ENCODE measurements at places on chromosomes 1 and 21. TPM values are rescaled to one million over a fixed set of nuclear protein-coding genes. Genes with fewer than 3 reads are reported as not detected.

CDC42 gene
- 262 TPM for total RNA-seq

DNA sequence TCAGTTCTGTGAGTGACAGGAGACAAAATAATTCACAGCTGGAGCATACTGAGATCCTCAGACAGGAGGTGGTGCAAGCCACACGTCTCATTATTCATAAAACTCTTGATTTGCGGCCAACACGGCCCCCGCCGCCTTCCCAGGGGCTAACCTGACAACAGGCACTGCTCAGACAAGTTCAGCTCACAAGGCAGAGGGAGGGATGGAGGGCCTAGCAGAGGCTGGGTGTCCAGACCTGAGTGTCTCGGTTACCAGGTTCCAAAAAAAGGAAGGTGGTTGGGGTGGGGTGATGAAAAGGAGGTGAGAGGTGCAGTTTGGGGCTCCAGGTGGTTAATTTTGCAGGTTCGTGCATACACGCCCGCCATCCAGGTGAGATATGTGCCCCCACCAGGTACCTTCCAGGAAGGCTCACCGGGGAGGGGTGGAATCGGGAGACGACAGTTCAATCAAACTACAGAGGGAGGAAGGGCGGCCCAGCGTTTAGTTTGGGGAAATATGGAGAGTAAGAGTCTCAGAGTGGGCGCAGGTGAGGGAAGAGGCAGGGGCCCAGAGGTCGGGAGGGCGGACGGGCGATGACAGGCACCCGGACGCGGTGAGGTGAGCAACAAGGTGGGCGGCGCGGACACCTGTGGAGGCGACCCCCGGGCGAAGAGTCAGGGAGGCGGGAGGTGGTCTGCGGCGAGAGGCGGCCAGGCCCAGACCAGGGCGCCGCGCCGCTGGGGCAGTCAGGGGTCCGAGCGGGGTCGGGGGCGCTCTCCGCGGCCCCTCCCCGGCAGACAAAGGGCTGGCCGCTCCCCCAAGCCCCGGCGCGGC, 629 bp downstream of the CTNNBIP1 start:
- H3K27ac ChIP-seq, result peak overlapping the region; percentile 79
- peaks cover 3% of the 10 kb centered on the region for H3K27me3 ChIP-seq
- no peak for DNase-seq
- H3K4me1 ChIP-seq, result peaks cover 53% of the 10 kb centered on the region
- H3K4me3 ChIP-seq, result peak overlapping the region; percentile 95

DNA sequence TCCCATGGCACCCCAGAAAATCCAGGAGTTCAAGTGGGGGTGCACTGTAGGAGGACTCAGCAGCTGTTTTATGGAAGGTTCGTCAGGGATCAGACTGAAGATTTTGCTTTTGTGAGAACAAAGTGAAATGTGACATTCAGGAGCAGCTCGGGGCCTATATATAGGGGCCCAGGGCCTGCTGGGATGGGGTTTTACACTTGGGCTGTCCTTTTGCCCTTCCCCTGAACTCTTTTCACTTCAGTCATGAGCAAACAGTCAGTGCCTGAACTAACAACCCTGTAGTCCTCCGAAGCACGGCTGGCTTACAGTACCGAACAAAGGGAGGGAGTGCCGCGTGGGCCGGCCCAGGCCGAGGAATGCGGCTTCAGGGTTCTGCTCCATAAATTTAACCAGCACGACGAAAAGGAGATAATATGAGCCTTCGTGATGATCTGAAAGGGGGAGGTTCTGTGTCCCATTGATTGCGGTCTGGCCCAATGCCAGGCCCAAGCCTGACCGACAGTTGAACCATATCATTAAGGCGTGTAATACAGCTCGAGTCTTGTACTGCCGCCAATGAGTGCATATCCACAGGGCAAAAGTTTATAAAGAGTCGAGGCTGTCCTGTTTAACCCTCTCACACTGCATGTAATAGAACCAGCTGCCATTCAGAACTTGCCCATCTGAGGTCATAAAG, 139.9 kb downstream of the DHRS3 start:
- peak overlapping the region; percentile 85 for H3K27ac ChIP-seq
- H3K36me3 ChIP-seq, result peaks cover 17% of the 10 kb centered on the region
- DNase-seq, result peak; percentile 94
- H3K4me3 ChIP-seq, result peak overlapping the region; percentile 72
- H3K27me3 ChIP-seq, result no peaks in the 10 kb centered on the region
- H3K4me1 ChIP-seq, result peaks cover 62% of the 10 kb centered on the region

PTGFRN gene
- total RNA-seq, result not detected

DNA sequence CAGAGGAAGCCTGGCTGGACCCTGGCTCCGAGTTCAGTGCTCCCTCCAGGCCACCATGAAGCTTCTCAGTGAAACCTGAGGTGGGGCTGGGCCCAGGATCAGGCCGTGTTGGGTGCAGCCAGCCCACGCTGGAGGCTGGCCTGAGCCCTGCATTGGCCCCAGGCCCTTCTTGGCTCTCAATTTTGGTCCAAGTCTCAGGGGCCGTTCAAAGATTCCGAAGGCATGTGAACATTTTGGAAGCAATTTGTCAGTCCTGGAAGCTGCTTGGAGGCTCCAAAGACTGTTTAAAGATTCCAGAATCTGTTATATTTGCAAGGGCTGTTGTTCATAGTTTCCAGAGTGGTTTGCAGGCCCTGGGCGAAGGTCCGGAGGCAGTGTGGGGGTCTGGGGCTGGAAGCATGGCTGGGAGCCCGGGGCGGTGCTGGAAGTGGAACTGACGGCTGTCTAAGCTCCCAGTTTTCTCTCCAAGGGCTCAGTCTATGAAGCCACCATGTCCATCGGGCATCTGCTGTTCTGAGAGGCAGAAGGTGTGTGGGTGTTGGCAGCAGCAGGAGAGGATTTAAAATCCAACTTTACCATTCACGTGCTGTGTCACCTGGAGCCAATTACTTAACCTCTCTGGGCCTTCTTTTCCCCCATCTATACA, 104.9 kb downstream of the EPHB2 start:
- no peak for DNase-seq
- H3K4me1 ChIP-seq, result no peaks in the 10 kb centered on the region
- no peak overlapping the region for H3K27ac ChIP-seq

DNA sequence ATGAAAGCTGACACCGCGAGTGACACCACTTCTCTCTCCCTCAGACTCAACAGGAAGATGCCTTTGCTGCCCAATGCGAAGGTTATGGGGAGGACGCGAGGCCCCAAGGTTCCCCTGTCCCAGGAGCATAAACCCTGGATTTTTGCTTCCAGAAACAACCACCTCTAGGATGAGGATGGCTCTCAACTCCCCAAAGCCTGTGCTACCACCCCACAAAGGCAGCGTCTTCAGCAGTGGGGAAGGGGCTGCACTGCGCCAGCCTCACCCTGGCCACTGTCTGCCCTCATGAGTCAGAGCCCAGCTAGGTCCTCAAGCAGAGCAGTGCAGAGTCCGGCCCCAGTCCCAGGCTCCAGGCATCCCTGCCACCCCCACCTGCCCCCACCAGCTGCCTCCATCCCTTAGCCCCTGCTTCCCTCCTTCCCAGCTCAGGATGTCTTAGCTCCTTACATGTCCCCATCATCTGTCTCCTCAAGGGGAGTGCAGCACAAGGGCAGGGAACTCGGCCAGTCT, 6.9 kb upstream of the SRARP start:
- H3K4me3 ChIP-seq, result no peak overlapping the region
- peaks cover 11% of the 10 kb centered on the region for H3K27me3 ChIP-seq
- H3K36me3 ChIP-seq, result no peaks in the 10 kb centered on the region
- no peak for DNase-seq

GRCh38 chr1:246798606-246799496, 74.6 kb downstream of the SCCPDH start:
- peaks cover 15% of the 10 kb centered on the region for H3K4me1 ChIP-seq
- DNase-seq, result no peak
- peaks cover 7% of the 10 kb centered on the region for H3K27me3 ChIP-seq
- no peak overlapping the region for H3K27ac ChIP-seq
- no peak overlapping the region for H3K4me3 ChIP-seq
- H3K36me3 ChIP-seq, result peaks cover 5% of the 10 kb centered on the region

- H3K4me1 ChIP-seq, result peaks cover 43% of the 10 kb centered on the region
- peaks cover 6% of the 10 kb centered on the region for H3K36me3 ChIP-seq
- H3K27me3 ChIP-seq, result no peaks in the 10 kb centered on the region
Observed at GRCh38 chr1:8600336-8600735, 217.1 kb downstream of the RERE start.

- H3K4me3 ChIP-seq, result peak overlapping the region; percentile 87
- no peaks in the 10 kb centered on the region for H3K36me3 ChIP-seq
- DNase-seq, result peak; percentile 25
- peaks cover 19% of the 10 kb centered on the region for H3K4me1 ChIP-seq
- H3K27me3 ChIP-seq, result peaks cover 22% of the 10 kb centered on the region
- H3K27ac ChIP-seq, result peak overlapping the region; percentile 77
Observed at GRCh38 chr1:145871994-145872924, 13.4 kb upstream of the PIAS3 start.

BRINP2 gene
- not detected for total RNA-seq

GRCh38 chr1:221337106-221337505, 404.8 kb downstream of the DUSP10 start:
- no peak overlapping the region for H3K27ac ChIP-seq
- H3K4me1 ChIP-seq, result peaks cover 34% of the 10 kb centered on the region
- peaks cover 1% of the 10 kb centered on the region for H3K27me3 ChIP-seq
- peaks cover 8% of the 10 kb centered on the region for H3K36me3 ChIP-seq
- no peak overlapping the region for H3K4me3 ChIP-seq

DNA sequence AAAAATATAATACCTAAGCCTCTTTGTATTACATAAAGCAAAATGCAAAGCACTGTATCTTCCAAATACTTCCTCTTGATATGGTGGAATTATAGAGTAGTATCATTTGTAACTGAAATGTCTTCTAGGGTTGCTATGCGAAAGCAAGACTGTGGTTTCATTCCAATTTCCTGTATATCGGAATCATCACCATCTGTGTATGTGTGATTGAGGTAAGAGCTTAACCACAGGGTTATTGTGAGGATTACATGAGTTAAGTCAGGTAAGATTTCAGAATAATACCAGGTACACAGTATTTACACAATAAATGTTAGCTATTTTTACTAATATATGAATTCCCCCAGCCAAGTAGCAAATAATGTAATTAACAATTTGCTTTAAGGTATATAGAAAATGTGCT, 24.7 kb downstream of the CD53 start:
- H3K4me1 ChIP-seq, result no peaks in the 10 kb centered on the region
- no peak overlapping the region for H3K4me3 ChIP-seq
- no peak overlapping the region for H3K27ac ChIP-seq
- peaks cover 20% of the 10 kb centered on the region for H3K27me3 ChIP-seq

GRCh38 chr1:5576673-5577065, 415.6 kb downstream of the NPHP4 start:
- H3K4me1 ChIP-seq, result no peaks in the 10 kb centered on the region
- no peaks in the 10 kb centered on the region for H3K36me3 ChIP-seq
- H3K27me3 ChIP-seq, result peaks cover 1% of the 10 kb centered on the region
- DNase-seq, result no peak

DNA sequence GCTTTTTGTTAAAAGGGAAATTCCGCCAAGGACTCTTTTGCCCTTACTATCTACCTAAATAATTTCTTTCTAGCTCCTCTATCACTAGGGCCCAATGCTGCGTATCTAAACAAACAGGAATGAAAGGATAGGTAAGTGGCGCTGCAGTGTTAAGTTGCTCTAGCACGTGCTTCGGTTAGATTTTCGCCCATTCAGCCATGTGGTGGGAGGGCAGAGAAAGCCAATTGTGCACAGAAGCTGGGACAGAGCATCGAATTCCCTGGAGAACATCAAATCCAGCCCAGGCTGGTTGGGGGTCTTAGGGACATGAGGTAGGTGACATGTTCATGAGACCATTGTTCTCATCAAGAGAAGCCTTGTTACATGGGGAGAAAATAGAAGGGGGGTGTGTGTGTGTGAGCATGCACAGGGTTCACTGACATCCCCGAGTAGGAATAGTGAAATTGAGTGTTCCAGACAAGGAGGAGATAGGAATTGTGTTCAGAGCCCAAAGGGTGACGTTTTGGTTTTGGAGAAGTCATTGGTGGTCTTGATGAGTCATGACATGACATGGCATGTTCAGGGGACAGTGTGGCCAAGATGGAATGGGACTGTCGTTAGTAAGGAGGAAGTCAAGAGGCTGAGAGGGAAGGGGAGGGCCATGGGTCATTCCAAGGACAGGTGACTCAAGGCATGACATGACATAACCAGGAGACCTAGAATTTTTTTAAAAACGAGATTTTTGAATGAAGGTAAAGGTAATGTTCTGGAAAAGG, 107.1 kb downstream of the TLR5 start:
- no peak overlapping the region for H3K27ac ChIP-seq
- no peak for DNase-seq
- H3K4me1 ChIP-seq, result peaks cover 31% of the 10 kb centered on the region
- H3K36me3 ChIP-seq, result no peaks in the 10 kb centered on the region
- H3K4me3 ChIP-seq, result no peak overlapping the region

VWA5B1 gene
- total RNA-seq, result not detected

DNA sequence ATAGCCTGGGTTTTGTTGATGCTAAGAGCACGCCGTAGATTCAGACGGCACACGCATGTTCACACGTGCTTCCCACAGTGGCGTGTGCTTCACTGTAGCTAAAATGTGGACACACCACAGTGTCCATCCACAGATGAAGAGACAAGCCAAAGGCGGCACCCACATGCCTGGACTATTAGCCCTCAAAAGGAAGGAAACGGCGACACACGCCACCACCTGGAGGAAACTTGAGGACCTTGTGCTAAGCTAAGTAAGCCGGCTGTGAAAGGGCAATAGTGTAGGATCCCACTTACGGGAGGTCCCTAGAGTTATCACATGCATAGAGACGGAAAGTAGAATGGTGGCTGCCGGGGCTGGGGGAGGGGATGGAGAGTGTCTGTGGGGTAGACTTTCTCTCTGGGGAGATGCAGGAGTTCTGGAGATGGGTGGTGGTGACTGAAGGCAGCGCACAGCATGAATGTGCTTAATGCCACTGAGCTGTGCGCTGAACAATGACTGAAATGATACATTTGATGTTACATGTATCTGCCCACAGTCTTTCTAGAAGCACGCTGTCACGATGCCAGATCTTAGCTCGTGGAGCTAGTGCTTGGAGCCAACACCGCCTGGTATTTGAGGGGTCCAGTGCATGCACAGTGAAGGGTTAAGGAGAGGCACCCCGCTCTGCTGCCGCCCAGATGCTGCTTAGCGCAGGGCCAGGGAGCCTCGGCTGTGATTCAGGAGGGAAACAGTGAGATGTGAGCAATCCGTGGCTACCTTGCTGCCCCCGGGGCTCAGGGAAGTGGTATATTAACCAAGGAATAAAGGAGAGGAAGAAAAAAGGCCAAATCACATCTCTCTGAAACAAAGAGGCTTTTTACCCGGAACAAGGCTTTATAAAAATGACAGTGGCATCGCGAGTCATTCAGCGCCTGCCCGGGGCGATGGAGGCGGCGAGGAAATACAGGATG, 103.7 kb downstream of the PRDM16 start:
- no peak overlapping the region for H3K27ac ChIP-seq
- no peak overlapping the region for H3K4me3 ChIP-seq
- peaks cover 5% of the 10 kb centered on the region for H3K36me3 ChIP-seq
- no peaks in the 10 kb centered on the region for H3K27me3 ChIP-seq
- no peaks in the 10 kb centered on the region for H3K4me1 ChIP-seq

GRCh38 chr1:115295904-115296696, 41.9 kb downstream of the NGF start:
- no peak for DNase-seq
- H3K36me3 ChIP-seq, result peaks cover 80% of the 10 kb centered on the region
- peak overlapping the region; percentile 9 for H3K4me3 ChIP-seq
- peaks cover 6% of the 10 kb centered on the region for H3K27me3 ChIP-seq
